WTC11 (cell line): ENCODE measurements at places on chromosomes 5 and 9. TPM values are rescaled to one million over a fixed set of nuclear protein-coding genes. Genes with fewer than 3 reads are reported as not detected.

The SPRY4 gene
- total RNA-seq: 99.6 to 140 TPM (median 103 TPM) in 3 replicates

DNA sequence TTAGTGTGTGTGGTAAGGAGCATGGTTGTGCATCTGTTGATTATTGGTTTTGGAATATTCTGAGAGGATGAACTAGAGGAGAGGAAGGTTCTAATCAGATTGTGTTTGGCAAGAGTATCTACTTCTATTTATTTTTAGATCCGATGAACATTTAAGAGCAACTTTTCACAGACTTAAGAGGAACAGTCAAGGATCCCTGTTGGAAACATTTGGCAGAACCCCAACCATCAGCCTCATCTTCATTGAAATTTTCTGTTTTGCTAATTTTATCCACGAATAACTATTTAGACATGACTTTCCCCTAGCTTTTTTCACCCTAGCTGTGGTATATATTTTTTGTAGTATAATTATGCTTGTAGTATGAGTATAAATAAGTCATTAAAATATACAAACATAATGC lies 868.5 kb downstream of the MAT2B start:
- no peak for DNase-seq
- no peak overlapping the region for H3K27ac ChIP-seq
- no peaks in the 10 kb centered on the region for H3K36me3 ChIP-seq
- no peaks in the 10 kb centered on the region for H3K4me1 ChIP-seq
- no peak overlapping the region for H3K4me3 ChIP-seq
- H3K27me3 ChIP-seq: no peaks in the 10 kb centered on the region

DNA sequence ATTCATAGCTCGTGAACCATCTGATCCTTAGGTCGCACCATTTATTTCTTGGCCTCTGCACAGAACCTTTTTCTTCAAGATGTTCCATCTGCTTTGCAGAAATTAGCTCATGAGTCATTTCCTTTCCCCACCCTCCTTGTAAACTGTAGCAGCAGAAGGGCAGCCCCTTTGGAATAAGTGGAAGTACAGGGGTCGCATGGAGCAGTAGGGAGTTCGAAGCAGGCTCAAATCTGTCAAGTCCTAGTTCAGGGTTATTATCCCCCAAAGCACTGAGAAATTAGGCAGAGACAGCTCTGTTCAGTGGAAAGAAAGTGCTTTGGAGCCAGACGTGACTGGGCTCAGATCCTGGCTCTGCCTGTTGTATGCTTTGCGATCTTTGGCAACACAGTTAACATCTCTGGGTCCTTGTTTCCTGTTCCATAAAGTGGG lies 84.2 kb downstream of the SGCD start:
- H3K4me3 ChIP-seq: no peak overlapping the region
- no peaks in the 10 kb centered on the region; the same call in 1 of the 2 replicates for H3K27me3 ChIP-seq
- DNase-seq: no peak
- peaks cover 4% of the 10 kb centered on the region for H3K36me3 ChIP-seq
- H3K27ac ChIP-seq: no peak overlapping the region

- no peaks in the 10 kb centered on the region for H3K36me3 ChIP-seq
- H3K4me1 ChIP-seq: no peaks in the 10 kb centered on the region
- H3K4me3 ChIP-seq: no peak overlapping the region
- H3K27me3 ChIP-seq: no peaks in the 10 kb centered on the region; the same call in 1 of the 2 replicates
Measured at GRCh38 chr9:76772686-76773445, 8.6 kb downstream of the PCA3 start.

DNA sequence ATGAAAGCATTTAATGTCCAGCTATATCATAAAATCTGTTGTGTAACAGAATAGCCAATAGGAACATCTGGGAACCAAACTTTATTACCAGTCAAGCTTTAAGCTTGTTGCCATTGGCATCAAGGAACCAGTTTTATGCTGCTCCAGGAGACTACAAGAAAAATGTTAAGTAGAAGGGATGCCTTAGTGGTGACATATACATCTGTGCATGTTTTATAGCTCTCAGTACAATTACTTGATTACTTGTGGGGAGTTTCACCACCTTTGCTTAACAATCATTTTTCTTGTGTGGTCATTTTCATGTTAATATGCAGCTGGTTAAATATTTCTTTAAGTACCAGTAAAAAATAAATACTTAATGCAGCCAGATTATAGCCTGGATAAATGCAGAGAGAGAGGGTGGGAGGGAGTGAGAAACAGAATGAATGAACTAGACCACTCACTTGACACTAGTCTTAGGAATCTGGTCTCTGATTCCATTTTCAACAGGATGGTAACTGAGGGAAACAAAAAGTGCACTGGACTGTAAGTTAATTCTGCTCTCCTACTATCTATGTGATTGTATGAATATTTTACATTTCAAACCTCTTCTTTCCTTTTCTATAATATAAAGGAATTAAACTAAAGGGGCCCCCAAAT lies 35.7 kb upstream of the LURAP1L start:
- no peak overlapping the region for H3K4me3 ChIP-seq
- no peaks in the 10 kb centered on the region; the same call in 1 of the 2 replicates for H3K27me3 ChIP-seq
- peaks cover 8% of the 10 kb centered on the region for H3K36me3 ChIP-seq
- DNase-seq: no peak
- no peak overlapping the region for H3K27ac ChIP-seq
